ENCODE measurements at places on chromosomes 5 and 9.
A peak's percentile ranks its signal among the peaks of the same experiment; 100 is the strongest.

DNA sequence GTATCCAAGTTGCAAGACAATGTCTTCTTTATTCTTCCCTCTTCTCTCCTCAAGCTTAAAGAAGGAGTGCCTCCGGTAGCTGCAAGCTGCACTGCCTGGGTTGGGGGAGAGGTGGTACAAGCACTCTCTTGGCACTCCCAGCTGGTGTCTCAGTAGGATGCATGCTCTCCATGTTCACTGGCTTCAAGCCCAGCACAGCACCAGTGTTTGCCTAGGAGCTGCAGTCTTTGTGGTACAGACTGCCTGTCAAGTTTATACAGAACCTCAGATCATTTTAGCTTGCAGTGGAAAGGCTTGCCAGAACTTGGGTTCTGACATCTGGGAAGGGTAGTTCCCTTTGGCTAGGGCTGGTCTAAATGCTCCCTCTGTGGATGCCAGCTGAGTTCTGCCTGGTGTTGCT lies 505.6 kb downstream of the MAN2A1 start:
- no peak for DNase-seq

GRCh38 chr5:137594717-137595116 lies 95.6 kb upstream of the SPOCK1 start:
- DNase-seq, result no peak

- no peak for DNase-seq
Measured at GRCh38 chr9:120294003-120294402, 286.0 kb downstream of the CDK5RAP2 start.

GRCh38 chr9:85262333-85262732 lies 479.4 kb downstream of the AGTPBP1 start:
- no peak for DNase-seq

- no peak for DNase-seq
Measured at GRCh38 chr5:82785882-82786509, 291.2 kb downstream of the TMEM167A start.

DNA sequence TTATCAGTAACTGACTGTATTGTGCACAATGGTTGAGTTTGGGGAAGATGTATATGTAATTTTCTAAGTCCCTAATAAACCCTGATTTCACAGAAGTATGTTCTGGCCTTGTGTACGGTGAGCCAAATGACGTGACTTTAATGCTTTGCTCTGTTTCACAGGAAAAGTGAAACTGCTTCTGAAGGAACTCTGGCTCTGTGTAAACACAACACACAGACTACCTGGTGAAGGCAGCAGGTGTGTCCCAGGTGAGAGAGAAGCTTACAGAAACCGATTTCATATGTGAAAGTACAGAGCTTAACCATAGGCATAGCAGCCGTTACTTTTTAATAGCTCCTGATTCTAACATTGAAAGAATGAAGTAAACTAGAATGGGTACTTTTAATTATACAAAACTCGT lies 31.9 kb downstream of the ICE1 start:
- no peak for DNase-seq

DNA sequence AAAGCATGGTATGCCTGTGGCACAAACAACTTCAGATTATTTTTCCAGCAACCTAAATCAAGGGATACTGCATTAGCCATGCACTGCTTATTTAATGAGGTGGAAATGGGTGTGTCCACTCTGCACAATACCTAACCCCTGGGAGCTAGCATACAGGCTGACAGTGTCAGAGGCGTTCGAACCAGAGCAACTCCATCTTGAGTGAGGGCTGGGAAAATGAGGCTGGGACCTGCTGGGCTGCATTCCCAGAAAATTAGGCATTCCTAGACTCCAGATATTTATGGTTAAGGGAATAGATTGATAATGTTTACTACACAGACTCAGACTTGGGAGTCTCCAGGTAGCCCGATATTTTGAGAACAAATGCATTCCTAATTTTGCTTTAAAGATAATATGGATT lies 2.8 kb downstream of the FGF1 start:
- DNase-seq, result no peak

DNA sequence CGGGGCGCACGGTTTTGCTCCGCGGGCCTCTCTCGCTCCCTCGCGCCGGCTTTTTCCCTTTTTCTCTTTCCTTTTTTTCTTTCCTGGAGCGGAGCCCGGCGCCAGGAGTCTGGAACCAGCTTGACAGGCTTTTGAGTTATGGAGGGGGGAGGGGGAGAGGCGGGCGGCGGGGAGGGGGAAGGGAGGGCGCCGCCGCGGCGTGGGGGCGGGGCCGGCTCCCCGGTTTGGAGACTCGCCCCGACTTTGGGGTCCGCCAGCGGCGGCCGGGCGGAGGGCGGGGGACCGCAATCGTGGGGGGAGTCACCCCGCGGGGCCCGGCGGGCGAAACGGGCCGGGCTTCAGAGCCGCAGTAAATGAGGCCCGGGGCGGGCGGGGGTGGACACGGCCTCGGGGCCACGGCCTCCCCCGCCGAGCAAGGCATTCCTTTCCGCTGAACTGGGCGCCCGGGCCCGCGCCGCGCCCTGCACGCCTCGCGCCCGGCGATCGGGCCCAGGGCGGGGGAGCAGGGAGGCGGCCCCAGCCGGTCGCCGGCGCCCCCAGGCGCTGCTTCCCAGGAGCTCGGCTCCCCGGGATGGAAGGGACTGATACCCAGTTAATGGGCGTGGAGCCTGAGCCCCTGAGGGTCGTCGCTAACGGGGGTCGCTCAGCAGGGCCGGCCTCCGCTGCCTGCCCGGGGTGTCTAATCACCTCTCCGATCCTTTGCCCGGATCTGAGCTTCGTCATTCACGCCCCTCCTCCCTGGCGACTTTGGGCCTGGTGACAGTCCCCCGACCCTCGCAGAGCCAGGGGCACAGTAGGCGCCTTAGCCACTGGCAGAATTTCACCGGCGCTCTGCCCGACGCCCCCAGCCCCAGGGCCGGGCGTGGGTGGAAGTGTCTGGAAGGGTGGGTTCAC lies 138.1 kb downstream of the C9orf50 start:
- peak; percentile 85 for DNase-seq

GRCh38 chr5:133985540-133986180 lies 17.2 kb upstream of the C5orf15 start:
- DNase-seq, result no peak

DNA sequence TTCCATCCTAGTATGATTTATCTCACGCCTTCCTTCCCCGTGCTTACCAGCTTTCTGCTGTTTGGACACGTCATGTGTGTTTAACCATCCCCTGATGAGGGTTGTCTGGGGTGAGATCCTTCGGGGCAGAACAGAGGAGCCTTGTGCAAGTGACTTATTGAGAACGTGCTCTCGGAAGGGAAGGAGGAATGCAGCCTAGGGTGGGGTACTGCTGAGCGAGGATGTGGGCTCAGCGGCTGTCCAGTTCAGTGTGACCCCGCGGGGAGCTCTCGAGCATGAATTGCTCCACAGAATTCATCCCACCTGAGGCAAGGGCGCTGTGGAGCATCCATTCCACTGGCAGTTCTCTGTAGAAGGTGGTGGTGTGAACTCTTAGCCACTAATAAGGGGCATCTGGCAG lies 4.0 kb downstream of the MYOZ3 start:
- no peak for DNase-seq

- no peak for DNase-seq
Measured at GRCh38 chr9:136552117-136552703, 6.4 kb upstream of the NOTCH1 start.

DNA sequence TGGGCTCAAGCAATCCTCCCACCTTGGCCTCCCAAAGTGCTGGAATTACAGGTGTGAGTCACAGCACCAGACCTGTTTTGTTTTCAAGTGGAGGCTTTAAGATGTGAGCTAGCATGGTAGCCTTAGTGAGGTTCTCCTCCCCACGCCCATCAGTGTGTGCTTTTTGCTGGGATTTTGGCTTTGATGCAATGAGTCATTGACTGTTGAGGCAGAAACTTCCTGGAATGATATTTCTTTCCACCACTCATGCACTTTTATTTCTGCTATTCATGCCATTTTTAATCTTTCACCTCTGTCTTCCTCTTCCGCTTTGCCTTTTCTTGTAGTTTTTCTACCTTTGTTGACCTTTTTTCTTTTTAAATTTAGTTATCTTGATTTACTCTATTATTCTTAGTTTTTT lies 4.2 kb upstream of the NFIL3 start:
- peak; percentile 60 for DNase-seq

DNA sequence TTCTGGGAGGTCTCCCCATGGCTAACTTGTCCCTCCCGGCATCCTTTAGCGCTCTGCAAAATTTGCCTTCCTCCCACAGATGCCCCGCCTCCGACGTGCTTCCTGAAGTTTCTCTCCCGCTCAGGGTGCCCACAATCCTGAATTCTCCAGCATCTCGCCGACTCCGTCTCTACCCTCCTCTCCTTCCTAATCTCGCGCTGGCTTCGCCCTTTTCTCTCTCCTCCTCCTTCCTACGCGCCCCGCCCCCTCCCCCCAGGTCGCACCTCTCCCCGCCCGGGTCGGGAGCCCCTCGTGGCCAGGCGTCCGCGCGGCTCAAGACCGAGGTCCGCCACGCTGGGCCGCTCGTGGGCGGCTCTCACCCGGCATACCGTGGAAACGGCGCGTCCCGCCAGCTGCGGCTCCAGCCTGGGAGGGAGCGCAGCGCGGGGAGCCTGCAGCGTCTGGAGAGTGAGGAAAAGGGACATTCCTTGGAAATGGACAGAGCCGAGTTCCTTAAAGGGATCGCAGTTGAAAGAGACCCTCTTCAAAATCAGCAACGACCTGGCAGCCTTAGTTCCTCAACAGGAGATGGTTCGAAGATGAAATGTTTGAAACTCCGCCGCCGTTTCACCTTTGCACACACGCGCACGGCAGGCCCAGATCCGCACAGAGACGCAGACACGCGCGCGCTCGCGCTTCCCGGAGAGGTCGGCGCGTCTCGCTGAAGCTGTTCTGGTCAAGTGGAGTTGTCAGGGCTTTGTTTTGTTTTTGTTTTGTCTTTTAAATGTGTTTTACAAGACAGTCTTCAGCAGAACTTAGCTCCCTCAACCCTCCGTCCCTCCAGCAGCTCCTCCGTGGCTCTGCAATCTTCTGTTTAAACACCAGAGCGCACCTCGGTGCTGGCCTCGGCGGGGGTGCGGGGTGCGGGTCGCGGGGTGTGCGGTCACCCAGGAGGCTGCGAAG lies 5.0 kb upstream of the IRX2 start:
- no peak for DNase-seq
